GM12864 (cell line): ENCODE measurements at places on chromosomes 7 and 10.

DNA sequence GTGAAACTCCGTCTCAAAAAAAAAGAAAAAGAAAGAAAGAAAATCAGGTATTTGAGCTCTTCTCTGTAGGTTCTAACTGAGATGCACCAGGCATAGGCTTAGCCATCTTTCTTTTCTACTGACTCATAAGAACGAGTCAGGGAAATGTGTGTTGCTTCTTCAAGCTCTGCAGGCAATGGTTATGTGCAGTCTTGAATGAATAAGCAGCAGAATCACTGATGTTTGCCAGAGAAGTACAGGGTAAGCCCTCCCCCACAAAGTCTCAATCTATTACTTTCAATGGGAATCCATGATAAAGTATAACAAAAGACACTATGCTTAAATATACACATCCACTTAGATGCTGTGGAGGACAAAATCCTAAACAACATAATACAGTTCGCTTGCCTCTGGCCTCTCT, 239.2 kb downstream of the PARD3 start:
- DNase-seq: no peak

DNA sequence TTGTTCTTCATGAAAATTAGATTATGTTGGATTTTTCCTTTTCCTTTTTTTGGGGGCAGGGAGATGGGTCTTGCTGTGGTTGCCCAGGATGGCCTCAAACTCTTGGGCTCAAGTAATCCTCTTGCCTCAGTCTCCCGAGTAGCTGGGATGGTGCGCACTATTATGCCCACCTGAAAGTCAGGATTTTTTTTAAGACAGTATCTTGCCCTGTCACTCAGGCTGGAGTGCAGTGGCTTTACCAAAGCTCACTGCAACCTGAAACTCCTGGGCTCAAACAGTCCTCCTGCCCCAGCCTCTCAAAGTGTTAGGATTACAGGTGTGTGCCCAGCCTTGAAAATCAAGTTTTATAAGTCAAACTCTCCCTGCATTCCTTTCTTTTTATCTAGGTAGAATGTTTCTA, 1.7 kb upstream of the TET1 start:
- DNase-seq: no peak

DNA sequence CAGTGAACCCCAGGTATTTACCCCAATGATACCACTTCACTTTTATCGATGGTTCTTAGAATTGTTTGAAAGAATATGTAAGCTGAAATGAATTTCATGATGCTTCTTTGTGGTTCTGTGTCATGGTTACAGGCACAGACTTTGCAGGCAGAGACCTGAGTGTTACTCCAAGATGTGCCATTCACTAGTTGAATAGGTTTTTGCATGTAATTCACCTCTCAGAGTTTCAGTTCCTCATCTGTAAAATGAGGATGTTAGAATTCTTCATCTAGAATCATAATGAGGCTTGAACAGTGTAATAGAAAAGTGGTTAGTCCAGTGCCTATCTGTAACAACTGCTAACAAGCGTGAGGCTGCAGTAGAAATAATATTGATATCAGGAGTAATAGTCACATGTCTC, 54.6 kb downstream of the VSTM2A start:
- no peak for DNase-seq

GRCh38 chr10:80104066-80104926, 25.8 kb downstream of the TMEM254 start:
- no peak for DNase-seq

- DNase-seq: no peak
Observed at GRCh38 chr7:71459132-71459531, 327.2 kb downstream of the GALNT17 start.

- DNase-seq: no peak
Observed at GRCh38 chr10:85151506-85151905, 823.1 kb downstream of the CCSER2 start.

- no peak for DNase-seq
Observed at GRCh38 chr7:145030754-145031153, 194.9 kb upstream of the TPK1 start.

DNA sequence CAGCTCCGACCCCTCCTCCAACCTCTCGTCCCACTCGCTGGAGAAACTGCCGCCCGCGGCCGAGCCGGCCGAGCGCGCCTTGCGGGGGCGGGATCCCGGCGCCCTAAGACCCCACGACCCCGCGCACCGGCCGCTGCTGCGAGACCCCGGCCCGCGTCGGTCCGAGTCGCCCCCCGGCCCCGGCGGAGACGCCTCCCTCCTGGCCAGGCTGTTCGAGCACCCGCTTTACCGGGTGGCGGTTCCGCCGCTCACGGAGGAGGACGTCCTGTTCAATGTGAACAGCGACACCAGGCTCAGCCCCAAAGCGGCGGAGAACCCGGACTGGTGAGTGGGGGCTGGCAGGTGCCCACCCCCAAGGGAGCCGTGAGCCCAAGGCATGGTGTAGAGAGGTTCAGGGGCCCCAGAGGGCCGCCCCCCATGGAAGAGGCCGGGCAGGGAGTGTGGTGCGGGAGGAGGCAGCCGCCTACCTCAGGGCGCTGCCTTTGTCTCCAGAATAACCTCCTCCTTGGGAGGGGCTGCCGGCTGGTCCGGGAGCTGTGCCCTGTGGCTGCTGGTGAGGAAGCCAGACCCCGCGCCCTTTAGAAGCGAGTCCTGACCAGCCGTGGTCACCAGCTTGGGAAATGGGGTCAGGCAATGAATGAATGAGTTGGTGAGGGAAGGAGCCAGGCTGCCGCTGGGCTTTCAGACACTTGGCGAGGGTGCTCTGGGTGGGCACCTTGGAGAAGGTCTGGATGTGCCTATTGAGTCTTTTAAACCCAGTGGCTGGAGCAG, 1.3 kb downstream of the FAM20C start:
- DNase-seq: no peak

DNA sequence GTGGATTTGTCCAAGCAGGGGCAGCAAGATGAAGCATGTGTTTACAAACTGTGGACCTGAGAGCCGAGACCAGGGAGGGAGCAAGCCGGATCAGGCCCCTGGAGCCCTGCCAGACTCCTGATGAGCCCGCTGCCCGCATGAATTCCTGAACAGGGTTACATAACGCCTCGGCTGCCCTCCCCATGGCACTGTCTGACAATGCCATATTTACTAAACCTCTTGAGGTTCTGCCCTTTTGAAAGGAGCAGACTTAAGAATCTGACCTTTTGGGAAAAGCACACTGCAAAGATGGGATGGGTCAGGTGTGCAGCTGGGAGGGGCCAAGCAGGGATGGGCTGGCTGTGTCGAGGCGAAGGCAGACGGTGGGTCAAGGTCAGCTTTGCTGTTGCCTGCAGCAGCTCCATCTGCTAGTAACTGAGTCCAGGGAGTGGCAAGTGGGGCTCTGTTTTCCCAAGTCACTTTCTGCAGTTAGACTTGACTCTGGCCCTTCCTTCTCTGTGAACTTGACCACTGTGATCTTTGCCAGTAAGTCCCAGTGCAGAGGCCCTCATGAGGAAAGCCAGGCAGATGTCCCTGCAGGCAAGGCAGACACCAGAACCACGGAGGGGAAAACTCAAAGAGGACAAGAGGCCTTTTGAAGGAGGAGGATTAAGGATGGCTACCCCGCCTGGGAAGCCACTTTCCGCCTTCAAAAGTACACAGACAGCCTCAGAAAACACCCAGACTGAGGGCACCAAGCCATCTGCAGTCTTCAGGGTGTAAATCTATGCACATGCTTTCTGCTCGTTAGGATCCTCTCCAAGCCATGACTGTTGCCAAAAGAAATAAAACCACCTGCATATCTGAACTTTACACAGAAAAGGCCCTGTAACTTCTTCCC, 175.8 kb downstream of the TNS3 start:
- DNase-seq: no peak

DNA sequence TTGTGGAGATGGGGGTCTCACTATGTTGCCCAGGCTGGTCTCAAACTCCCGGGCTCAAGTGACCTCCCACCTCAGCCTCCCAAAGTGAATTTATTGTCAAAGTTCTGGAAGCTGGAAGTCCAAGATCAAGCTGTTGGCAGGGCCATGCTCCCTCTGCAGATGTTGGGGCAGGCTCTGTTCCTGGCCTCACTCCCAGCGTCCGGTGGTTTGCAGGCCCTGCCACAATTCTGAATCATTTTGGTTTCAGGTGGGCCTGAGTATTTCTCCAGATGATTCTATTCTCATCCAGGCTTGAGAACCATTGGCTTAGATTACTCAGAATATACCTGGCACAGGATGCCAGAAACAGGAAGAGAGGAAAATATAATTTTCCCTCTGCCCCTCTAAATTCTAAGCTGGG, 737.4 kb downstream of the TNS3 start:
- DNase-seq: no peak

- no peak for DNase-seq
Observed at GRCh38 chr10:44827431-44828006, 83.6 kb upstream of the TMEM72 start.
